ENCODE measurements at places on chromosomes 6 and 20.

- DNase-seq = no peak
Observed at GRCh38 chr6:125931733-125932450, 24.7 kb upstream of the HINT3 start.

DNA sequence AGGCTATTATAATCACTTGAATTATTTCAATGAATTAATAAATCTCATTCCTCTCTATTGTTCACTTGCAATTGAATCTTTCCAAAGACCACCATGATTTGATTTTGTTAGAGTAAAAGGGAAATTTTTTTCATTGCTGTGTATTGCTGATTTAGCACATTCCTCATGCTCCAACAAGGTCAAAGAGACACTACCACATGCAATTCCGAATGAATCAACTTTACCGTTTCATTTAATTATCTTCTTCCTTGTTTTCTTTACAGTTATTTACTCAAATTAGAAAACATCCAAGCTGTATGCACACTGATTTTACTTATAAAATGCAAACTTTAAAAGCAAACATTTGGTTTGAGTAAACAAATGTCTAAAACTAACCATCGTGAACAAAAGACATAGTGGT, 967 bp downstream of the KIAA0408 start:
- no peak for DNase-seq

- DNase-seq = no peak
Observed at GRCh38 chr6:122374307-122374706, 25.1 kb upstream of the HSF2 start.

DNA sequence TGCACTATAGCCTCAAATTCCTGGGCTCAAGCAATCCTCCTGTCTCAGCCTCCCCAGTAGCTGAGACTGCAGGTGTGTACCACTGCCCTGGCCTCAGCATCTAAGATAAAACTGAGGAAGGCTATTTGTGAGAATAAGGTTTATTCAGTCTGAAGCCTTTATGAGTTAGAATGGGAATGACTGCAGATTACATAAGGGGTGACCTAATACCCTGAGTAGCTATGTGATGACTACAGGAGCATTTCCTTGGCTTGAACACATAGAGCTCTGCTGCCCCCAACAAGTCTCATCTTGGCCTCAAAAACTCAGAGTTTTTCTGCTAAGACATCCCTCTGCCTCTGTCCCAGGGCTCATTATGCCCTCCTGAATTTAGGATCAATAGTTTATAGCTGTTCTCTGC, 7.6 kb downstream of the GSS start:
- DNase-seq = no peak

- DNase-seq = no peak
Observed at GRCh38 chr6:55774286-55775028, 100.9 kb downstream of the BMP5 start.

GRCh38 chr20:58945965-58946631, 35.0 kb upstream of the NELFCD start:
- no peak for DNase-seq

GRCh38 chr6:156816505-156816904, 39.3 kb downstream of the ARID1B start:
- no peak for DNase-seq

GRCh38 chr6:128409003-128409402, 111.4 kb downstream of the PTPRK start:
- no peak for DNase-seq

Measured in central memory CD4-positive, alpha-beta T cell (primary cell).